Left colon (tissue), 2 donors: ENCODE measurements at places on chromosomes 6 and 20.

DNA sequence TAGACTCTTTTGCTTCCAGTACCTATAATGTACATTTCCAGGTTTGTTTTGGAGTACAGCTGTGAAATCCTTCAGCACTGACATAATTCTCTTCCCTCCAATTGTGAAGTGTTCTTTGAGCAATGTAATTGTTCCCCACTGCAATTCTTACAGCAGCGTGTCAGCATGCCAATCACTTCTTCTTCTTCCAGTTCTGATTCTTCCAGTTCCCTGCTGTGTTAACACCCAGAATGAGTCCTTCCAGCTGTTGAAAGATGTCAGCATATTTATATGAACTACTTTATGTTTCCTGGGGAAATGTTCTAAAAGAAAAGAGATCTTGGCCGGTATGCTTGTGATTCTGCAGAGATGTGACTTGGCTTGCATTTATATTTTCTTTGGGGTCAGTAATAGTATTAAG is 213.9 kb downstream of the UNC5CL start:
- no peak for DNase-seq

GRCh38 chr6:24272553-24272952 is 85.3 kb downstream of the DCDC2 start:
- no peak for DNase-seq

DNA sequence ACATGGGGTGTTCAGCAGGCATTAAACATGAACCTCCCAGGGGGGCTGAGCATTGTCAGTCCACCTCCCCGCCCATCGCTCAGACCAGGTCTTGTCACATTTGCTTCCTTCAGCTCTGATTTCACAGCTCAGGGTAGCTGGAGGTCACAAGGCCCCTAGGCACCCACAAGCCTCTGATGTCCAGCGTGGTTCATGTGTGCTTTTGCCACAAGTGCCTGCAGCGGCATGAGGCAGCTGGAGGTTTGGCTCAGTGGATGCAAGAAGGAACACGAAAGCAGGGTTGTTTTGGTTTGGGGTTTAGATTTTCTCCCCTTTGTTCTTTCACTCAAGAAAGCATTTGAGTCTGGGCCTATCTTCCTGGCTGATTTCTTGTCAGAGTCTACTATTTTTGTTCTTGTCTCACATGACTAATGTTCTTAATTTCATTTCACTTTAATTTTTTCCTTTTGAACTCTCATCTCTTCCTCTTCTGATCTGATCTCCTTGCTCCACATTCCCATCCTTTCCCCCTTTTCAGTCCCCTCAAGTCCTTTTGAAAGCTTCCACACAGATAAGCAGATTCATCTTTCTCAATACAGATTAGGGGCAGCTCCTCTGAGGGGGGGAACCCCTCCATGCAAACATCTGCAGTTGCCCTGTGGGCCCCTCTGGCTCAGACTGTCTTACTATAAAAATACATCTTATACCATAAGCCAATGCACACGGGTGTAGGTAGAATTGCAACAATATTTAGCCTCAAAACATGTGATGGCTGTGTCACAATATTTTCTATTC is 68.1 kb upstream of the CEP85L start:
- DNase-seq = no peak

DNA sequence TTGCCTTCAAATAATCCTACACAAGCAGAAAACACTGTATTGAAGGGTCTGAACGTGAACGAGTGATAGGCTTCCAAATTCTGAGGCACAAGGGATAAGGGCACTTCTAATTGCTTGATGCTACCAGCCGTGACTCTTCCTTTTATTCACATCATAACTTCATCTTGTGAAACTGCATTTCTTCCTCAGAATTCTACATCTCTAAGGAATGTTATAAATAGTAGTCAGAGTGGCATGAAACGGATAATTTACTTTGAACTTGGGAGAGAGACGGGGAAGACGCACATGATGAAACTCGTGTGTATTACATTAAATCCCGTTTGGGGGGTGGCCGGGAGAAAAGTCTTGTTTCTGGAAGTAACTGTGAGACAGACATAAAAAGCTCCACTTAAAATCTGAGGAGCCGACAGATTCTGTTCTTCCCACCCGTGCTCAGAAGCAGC is 754 bp downstream of the HDDC2 start:
- no peak for DNase-seq

DNA sequence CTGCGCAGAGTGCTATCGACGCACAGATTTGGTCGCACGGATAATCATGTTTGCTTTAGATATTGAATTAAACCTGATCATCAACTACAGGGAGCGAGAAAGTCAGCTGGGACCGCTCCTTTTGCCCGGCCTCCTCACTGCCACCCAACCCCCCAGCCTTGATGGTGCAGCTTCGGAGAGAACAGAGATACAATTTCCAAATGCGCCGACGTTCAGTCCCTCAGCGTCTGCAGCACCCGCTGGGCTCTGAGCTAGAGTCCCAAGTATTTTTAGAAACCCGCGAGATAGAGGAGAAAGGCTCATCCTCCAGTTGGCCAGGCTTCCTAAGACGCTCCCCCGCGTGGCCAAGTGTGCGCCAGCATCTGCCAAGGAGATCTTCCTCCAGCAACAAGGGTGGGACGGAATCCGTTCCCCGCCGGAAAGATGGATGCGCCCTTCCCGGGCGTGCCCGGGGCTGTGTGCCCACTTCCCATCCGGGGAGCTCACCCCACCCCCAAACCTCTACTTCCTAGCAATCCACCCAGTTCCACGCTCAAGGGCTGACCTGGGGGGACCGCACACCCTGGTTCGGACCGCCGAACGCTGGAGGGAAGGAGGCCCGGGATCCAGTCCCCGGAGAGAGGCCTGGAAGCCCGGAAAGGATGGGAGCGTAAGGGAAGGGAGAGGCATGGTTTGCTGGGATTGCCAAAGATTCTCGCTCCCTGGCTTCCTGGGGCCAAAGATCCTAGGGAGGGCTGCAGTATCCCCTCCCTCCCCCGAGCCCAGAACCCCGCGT is 4.1 kb downstream of the NKX2-2 start:
- DNase-seq = no peak

- DNase-seq = no peak
Measured at GRCh38 chr20:42706759-42707158, 482.9 kb downstream of the PTPRT start.

DNA sequence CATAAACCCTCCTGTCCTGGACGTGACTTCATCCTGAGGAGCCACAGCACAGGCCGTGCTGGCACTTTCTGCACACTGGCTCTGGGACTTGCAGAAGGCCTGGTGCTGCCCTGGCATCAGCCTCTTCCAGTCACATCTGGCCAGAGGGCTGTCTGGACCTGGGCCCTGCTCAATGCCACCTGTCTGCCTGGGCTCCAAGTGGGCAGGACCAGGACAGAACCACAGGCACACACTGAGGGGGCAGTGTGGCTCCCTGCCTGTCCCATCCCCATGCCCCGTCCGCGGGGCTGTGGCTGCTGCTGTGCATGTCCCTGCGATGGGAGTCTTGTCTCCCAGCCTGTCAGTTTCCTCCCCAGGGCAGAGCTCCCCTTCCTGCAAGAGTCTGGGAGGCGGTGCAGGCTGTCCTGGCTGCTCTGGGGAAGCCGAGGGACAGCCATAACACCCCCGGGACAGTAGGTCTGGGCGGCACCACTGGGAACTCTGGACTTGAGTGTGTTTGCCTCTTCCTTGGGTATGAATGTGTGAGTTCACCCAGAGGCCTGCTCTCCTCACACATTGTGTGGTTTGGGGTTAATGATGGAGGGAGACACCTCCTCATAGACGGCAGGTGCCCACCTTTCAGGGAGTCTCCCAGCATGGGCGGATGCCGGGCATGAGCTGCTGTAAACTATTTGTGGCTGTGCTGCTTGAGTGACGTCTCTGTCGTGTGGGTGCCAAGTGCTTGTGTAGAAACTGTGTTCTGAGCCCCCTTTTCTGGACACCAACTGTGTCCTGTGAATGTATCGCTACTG is 22.0 kb upstream of the PYGB start:
- no peak for DNase-seq

- no peak for DNase-seq
Measured at GRCh38 chr6:158688860-158689259, 39.0 kb downstream of the SYTL3 start.

DNA sequence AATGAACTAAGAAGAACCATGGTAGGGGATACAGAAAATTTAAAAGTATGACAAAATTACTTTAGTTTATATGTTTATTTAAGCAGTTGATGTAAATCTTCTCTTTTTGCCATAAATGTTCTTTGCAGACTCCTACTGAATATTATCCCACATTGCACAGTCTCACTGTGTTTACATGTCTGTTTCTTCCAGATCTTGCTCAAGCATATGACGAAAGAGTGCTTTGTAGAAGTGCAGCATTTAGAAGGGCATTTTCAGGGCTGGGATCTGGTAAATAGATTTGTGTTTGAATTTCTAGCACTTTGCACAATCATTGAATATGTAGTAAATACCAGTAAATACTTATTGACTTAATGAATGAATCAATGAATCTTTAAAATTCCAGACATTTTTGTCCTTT is 152.0 kb upstream of the EPHA7 start:
- no peak for DNase-seq

- DNase-seq = peak; percentile 36
Measured at GRCh38 chr20:57326667-57327455, 2.7 kb upstream of the SPO11 start.

DNA sequence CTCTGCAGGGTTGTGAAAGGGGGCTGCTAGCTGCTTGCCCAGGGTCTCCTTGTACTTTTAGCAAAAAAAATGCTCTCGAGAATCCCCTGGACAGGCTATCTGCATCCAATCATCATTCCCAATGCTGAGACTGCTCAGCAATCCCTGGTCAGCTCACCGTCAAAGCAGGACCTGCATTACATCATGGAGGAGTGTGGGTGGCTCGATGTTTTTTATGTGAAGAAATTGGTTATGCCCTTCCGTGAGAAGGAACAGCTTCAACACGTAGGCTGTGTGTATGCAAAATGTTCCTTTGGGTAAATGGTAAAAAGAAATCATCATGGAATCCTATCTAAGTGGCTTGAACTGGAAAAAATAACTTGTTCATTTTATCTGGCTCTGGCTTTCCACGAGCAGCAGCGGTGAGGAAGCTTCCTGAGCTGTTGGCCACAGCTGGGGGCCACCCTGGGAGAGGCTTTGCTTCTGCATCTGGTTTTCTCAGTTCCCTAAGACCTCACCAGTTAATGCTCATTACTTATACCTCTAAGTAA is 111.4 kb downstream of the FYN start:
- DNase-seq = no peak

DNA sequence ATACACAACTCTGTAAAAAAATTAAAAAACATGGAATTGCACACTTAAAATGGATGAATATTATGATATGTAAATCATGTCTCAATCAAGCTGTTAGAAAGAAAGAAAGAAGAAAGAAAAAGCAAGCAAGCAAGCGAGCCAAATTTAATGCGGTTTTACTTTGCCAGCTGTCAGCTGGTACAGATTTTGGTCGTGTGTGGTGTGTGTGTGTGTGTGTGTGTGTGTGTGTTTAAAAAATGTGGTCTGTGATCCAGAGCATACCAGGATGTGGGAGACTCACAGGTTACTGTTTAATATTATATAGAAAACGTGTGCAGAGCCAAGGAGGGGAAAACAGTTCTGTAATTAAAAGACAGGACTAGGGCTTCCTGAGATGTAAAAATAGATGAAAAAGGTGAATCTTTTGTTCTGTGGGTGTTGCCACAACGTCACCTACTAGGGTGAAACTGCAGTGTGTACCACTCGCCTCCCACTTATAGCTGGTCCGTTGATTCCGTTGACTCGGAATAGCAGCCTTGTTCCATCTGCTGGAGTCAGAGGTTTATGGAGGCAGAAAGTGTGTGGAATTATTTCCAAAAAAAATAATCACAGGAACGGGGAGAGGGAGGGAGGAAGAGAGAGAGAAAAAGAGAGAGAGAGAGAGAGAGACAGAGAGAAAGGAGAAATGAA is 197.7 kb downstream of the BCAS1 start:
- no peak for DNase-seq

GRCh38 chr20:53829255-53829723 is 235.7 kb upstream of the ZNF217 start:
- DNase-seq = no peak

GRCh38 chr20:53284696-53285095 is 308.9 kb downstream of the ZNF217 start:
- DNase-seq = no peak

DNA sequence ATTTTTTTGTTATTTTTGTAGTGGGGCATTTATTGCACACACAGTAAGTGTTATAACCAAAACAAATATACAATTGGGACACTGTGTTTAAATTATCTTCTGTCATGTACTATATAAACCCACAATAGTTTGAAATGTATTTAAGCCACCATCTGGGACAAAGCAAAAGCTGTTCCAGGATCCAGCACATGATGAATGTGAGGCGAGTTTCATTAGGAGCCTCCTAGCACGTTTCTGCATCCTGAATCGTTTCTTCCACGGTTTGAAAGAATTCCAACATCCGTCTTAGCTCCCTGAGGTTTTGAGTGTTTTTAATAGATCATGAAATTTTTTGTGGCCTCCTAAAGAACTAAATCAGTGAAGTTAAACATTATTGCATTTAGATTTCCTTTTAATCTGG is 65.8 kb downstream of the EYA4 start:
- no peak for DNase-seq

DNA sequence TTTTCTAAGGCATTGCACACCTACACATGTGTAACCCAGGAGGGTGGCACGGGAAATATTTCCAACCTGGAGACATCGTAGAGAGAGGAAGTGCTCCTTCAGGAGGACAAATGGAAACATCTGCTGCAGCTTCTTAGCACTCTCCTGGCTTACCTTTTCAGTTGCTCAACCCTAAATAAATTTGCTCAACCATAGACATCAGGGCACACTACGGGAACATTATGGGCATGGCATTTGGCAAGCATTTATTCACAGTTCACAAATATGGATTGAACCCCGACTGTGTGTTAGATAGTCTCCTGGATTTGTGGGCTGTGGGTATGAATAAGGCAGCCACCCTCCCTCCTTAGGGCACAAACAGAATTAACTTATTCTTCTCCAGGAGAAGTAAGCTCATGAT is 118.7 kb downstream of the SOX4 start:
- no peak for DNase-seq

DNA sequence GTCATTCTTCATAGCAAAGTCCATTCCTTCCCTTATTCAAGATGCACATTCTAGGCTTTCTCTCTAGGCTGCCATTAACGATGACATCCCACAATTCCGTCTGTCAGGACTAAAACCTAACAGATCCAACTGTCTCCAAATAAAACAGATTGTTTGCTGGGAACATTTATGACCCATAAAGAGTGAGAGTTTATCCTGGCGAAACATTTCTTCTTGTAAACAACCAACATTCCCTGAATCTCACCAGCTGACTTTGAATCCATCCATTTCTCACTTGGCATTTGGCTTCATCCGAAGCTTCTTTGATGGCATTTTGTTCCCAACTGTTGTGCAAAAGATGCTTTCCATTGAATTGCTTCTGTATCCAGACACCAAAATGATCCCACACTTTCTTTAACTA is 93.1 kb downstream of the OLIG3 start:
- DNase-seq = no peak

DNA sequence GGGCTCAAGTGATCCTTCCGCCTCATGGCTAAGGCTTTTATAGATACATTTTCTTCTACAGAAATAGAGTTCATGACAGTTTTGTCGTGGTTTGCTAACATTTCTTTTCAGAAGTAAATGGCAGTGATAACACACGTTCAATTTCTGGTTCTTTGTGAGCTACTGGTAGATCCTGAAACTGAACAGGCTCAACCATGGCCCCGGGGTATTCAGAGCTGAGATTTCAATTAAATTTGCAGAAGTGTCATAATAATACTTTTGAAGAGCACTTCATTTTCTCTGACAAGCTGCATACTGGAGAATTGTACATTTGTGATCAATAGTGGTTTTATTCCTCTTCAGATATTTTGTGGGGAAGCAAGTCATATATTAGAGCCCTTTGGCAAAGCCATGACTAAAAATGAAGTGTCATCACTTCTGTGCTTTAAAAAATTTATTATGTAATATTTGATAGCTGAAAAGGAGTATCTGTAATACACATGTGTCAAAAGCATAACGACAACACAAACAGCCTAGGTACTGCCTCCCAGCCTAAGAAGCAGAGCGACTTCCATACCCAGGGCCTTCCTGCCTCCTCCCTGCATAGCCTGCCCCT is 84.3 kb upstream of the SCP2D1 start:
- no peak for DNase-seq
